ENCODE measurements at places on chromosomes 6 and 20.

DNA sequence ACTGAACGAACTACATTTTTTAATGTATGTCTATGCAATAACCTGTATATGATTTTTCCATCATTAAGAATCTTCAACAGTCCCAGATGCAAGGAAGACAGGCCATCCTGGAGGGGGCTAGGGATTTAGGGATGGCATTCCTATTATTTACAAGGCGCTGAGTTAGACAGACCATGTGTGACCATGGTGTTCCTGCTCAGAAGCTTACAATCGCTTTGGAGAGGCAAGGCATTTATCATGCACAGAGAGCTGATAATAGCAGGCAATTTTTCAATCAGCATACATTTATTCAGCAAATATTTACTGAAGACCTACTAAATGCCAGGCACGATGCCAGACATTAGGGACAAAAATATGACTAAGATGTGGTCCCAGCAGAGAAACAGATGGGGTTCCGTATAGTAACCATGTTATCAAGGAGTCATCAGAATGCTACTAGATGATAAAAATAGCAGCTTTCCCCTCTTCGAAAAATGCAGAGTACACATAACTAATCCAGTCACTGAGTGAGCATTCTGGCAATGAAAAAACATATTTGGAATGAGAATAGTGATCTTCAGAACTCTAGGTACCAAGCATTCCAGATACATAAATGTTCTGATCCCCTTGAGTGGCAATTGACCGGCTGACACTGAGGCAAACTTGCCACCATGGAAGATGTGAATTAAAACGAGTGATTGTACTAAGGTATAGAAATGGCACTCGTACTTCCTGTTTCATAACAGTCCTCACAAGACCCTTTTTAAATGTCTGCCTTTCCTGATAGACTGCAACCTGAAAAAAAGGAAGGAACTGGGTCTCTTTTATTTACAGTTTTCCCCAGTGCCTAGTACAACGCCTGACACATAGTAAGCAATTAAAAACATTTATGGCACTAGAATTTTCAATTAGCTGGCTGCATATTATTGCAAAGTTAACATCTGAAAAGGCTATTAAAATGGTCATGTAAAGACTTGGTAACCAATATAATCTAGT, 135.7 kb downstream of the ATXN1 start:
- no peak for DNase-seq

GRCh38 chr6:129105035-129105434, 222.1 kb downstream of the LAMA2 start:
- DNase-seq = no peak

GRCh38 chr20:34536798-34537394, 20.7 kb downstream of the DYNLRB1 start:
- DNase-seq = no peak

DNA sequence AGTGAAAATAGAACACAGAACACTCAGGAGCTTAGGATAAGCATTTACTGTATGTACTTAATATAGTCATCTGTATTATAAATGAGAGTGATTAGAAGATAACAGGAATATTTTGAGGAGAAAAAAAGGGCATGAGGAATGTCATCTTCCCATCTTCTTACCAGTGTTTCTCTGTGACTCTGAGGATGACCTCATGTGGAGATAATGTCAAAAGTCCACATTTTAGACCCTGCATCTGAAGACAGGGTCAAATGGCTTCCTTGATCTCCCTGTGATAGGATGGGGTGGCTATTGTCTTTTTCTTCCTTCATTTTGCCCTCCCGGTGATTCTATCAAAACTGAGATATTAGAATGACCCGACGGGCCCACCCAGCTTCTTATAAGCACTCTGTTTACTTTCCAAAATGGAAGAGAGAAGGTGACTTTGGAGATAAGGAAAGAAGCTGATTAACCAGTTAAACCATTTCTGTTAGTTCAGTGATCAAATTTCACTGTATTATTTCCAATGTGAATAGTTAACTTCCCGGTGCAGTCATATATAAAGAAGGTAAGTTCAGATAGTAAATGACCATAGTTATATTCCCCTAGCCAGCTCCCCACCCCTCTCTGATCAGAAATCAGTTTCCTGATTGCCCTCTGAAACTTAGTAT, 115.7 kb upstream of the SALL4 start:
- DNase-seq = no peak

GRCh38 chr6:20213271-20213798, 1.1 kb upstream of the MBOAT1 start:
- no peak for DNase-seq

DNA sequence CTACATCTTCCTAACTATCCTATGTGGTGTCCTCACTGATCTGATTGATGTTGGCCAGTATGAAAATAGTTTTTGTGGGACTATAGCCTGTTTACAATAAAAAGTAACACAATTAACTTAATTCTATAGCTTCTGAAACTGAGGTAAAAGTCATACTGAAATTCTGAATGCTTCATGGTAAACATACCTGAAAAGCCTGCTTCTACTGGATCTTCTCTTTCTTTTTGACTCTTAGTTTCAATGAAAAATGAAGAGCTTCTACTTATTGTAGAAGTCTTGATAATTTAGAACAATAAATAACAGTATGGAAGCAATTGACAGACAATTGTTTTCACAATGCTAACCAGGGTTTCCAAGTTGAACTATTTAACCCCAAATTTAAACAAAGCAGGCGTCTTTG, 383.9 kb upstream of the MMS22L start:
- no peak for DNase-seq

DNA sequence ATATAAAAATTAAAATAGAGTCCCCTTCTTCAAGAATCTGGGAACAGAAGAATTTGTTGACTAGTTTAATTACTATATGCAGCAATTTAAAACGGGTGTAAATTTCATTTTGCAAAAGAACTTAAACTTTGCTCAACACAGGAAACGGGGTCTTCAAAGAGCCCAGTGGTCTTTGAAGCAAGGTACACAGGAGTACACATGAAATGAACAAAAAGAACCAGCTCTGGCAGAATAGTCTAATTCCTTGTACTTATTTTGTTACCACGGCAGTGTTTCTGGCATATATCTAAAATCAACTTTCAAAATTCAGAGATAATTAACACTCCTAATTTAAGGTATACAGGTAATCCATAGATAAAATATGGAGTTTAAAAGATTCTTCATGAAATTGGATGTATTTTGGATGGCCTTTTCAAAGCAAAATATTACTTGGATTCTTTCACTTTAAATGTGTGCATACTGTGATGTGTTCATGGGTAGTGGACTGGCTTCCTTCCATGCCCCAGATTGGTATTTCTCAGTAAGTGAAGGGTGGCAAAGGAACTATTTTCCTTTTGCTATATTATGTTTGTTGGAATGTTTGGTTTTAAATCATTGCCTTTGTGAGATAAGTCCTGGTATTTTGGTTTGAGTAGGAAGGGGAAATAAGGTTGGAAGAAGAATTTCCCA, 96.8 kb upstream of the THEMIS start:
- DNase-seq = no peak

Data from bronchial epithelial cell (primary cell).